ENCODE measurements at places on chromosomes 7 and 10. TPM values are rescaled to one million over a fixed set of nuclear protein-coding genes. Genes with fewer than 3 reads are reported as not detected.

The AEBP1 gene
- 38.7 TPM for total RNA-seq

The AKR1D1 gene
- not detected for total RNA-seq

The AKR1C1 gene
- total RNA-seq: 0.97 TPM

GRCh38 chr7:102236592-102237287 is 49.9 kb upstream of the SH2B2 start:
- DNase-seq: peak; percentile 16
- H3K27me3 ChIP-seq: no peaks in the 10 kb centered on the region
- no peaks in the 10 kb centered on the region for H3K4me1 ChIP-seq
- peaks cover 5% of the 10 kb centered on the region for H3K36me3 ChIP-seq

GRCh38 chr7:28041508-28042314 is 138.9 kb downstream of the JAZF1 start:
- peaks cover 59% of the 10 kb centered on the region for H3K27me3 ChIP-seq
- no peak for DNase-seq
- no peaks in the 10 kb centered on the region for H3K36me3 ChIP-seq
- H3K4me1 ChIP-seq: peaks cover 23% of the 10 kb centered on the region
- no peak overlapping the region for H3K27ac ChIP-seq

DNA sequence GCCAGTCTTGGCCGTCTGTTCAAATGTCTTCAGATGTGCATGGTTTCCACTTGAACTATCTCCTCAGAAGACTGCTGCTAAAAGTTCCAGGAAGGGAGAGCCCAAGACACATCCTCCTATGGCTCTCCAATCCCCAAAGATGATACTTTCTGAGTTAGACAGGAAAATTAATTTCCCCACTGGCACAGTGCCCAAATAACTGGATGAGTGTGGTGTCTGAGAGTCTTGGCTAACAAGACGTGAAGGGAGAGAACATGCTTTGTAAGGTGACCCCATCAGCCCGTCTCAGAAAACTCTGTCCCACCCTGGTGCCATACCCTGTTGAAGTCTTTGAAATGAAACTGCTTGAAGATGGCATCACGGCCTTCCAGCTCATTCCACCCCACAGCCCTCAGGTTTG is 2.9 kb downstream of the PCBD1 start:
- H3K4me3 ChIP-seq: no peak overlapping the region
- H3K36me3 ChIP-seq: peaks cover 34% of the 10 kb centered on the region
- peaks cover 21% of the 10 kb centered on the region for H3K4me1 ChIP-seq
- DNase-seq: no peak

GRCh38 chr7:101625031-101625791 is 3.9 kb downstream of the MYL10 start:
- no peak overlapping the region for H3K27ac ChIP-seq
- H3K4me1 ChIP-seq: no peaks in the 10 kb centered on the region
- H3K4me3 ChIP-seq: no peak overlapping the region
- H3K36me3 ChIP-seq: no peaks in the 10 kb centered on the region
- DNase-seq: no peak

DNA sequence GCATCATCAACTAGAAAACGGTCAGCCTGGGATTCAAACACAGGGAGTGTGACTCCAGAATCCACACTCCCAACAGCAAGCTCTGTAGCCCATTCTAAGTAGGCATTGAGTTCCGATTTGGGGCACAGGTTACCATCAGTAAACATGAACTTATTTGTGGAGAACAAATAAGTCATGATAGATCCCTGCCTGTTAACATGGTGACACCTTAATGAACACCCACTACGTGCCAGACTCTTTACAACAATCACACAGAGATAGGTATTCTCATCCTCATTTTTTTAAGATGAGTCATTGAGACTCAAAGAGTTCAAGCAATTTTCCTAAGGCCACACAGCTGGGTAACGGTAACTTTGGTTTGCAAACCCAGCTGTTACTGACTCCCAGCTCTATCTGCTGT is 91.5 kb downstream of the LYZL2 start:
- no peak overlapping the region for H3K4me3 ChIP-seq
- H3K36me3 ChIP-seq: no peaks in the 10 kb centered on the region
- H3K4me1 ChIP-seq: peaks cover 28% of the 10 kb centered on the region
- peaks cover 11% of the 10 kb centered on the region for H3K27me3 ChIP-seq

DNA sequence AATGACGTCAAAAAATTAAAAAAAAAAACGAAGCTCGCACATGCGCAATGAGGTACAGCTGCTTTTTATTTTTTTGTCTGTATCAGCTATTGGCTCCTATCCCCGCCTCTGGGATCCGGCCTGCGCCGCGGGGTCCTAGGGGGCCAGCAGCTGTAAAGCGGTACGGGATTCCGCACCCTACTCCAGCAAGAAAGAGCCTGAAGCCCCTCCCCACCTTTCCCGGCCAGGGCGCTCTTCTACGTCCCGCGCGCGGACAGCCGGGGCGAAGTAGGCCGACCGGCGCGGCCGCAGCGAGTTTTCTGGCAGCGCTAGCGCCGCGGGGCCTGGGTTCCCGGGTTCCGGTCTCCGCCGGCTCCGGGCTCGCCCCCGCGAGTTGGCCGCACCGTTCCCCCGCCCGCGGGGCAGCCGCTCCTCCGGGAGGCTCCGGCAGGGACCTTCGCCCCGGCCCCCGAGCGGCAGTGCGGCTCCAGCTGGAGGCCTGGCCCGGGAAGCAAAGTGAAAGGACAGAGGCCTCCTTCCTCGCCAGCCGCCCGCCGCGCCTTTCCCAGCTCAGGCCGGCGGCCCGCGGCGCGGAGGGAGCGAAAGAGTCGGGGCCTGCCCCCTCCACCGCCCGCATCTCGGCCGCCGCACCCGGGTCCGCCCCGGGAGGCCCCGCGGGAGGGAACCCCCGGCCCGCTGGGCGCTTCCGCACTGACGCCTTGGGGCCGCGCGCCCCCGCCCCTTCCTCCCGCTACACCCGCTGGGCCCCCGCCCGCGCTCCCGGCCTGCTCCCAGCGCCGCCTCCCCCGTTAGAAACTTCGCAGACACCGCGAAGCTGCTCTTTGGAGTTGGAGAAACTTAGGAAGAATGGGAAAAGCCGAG is 4.7 kb upstream of the SPAG6 start:
- peak; percentile 69 for DNase-seq
- peaks cover 45% of the 10 kb centered on the region for H3K4me1 ChIP-seq
- H3K27me3 ChIP-seq: peaks cover 70% of the 10 kb centered on the region
- peak overlapping the region; percentile 90 for H3K27ac ChIP-seq

GRCh38 chr7:2821161-2821841 is 22.8 kb downstream of the GNA12 start:
- H3K4me1 ChIP-seq: peaks cover 30% of the 10 kb centered on the region
- H3K36me3 ChIP-seq: no peaks in the 10 kb centered on the region
- no peak overlapping the region for H3K4me3 ChIP-seq
- no peak for DNase-seq
- no peak overlapping the region for H3K27ac ChIP-seq
